NAMALWA (cell line): ENCODE measurements at places on chromosomes 16 and 17.

- no peak for DNase-seq
These were observed 17.2 kb upstream of the ADGRG1 start for GRCh38 chr16:57611181-57611580.

DNA sequence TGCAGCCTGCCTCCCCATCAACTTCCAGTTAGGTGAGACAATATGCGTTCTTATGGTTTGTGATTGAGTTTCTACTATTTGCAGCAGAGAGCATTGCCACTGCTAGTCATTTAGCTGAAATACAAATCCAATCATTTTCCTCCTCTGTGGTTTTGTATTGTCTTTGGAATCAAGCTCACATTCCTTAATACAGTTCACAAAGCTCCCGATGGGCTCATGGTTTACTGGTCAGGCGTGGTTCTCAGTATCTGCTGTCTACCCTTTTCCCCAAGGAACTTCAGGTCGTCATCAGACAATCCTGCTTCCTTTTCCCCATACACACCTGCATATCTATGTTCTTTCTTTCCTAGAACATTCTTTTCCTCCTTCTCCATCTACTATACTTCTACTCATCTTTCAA is 69.6 kb upstream of the GAS7 start:
- DNase-seq, result no peak

GRCh38 chr16:16175296-16175695 is 48.0 kb downstream of the ABCC6 start:
- DNase-seq, result no peak

DNA sequence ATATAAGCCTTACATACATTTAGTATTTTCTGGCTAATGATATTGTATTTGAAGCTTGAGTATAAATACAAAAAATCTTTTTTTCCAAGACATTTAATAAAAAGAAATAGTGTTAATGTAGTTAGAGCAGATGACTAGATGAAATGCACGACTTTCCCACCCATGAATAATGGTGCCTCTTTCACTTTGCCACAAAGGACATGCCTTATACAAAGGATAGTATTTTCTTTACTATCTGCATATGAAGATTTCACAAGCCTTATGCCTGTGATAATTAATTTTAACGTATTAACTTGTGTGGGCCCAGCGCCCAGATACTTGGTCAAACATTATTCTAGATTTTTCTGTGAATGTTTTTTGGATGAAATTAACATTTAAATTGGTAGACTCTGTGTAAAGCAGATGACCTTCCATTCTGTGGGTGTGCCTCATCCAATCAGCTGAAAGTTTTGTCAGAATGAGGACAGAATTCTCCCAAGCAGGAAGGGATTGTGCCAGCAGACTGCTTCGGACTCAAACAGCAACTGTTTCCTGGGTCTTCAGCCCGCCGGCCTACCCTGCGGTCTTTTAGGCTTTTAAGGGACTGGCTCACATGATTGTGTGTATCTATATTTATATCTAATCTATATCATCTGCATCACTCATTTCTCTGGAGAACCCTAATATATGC is 115.4 kb downstream of the USP22 start:
- DNase-seq, result no peak

DNA sequence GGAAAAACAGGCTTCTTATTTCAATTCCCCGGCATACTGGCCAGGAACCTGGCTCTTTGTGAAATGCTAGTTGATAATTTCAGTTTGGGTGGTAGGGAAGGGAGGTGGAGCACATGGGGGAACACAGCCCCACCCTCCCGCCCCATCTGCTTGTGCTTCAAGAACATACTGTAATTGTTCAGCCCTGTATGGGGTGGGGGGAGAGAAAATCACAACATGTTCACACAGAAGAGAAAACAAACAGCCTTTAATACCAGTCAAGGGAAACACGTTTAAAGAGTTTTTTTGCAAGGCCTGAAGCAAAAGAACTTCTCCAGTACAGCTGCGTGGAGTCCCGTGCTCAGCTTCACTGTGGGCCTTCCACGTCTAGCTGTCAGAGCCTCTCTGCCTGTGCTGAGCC is 59.7 kb downstream of the SHISA6 start:
- no peak for DNase-seq

- DNase-seq, result no peak
These were observed 25.4 kb downstream of the FLYWCH1 start for GRCh38 chr16:2937170-2937569.
